Suprapubic skin (tissue), 4 donors: ENCODE measurements at places on chromosomes 7 and 10. TPM values are rescaled to one million over a fixed set of nuclear protein-coding genes. Genes with fewer than 3 reads are reported as not detected.

The CFTR gene
- total RNA-seq: 3.4 TPM

The ITIH2 gene
- total RNA-seq: not detected

The FRMD4A gene
- total RNA-seq: 43.9 TPM

The KIAA1217 gene
- total RNA-seq: 73.5 TPM

The AMZ1 gene
- not detected for total RNA-seq

GRCh38 chr7:84637568-84638338 lies 443.2 kb upstream of the SEMA3A start:
- no peak for DNase-seq

DNA sequence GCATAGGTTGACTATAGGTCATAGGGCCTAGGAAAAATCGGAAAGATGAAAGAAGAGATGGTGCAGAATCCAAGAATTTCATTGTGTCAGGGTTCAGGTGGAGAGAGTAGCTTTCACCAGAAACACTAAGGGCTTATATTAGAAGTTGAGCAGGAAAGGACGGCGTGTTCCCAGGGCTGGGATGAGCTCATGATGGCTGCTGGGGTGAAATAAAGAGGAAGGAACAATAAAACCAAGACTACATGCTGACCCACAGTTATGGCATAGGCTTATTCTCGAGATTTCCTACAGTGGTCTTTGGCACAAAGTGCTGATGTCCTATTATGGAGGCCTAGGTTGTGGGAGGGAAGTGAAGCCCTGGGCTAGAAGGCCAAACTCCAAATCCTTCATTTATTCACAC lies 195.8 kb downstream of the PTEN start:
- no peak for DNase-seq

- no peak for DNase-seq
Observed at GRCh38 chr7:154844499-154844898, 158.4 kb downstream of the PAXIP1 start.

DNA sequence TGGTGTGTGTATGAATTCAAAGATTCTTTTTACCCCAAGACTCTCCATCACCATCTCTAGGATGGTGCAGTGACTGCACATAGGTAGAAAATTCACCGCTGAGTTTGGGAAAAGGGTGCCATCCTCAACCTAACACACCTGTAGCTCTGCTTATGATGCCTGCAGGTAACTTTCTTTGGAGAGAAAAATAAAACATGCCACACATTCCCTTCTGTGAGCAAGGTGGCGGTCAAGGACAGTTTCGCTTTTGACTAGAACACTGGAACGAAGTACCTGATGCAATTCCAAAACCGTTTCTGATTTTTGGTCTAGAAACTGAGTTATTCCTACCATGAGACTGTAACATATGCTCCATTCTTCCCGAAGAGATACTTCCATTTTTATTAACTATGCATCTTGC lies 205.6 kb downstream of the FGFR2 start:
- DNase-seq: no peak

DNA sequence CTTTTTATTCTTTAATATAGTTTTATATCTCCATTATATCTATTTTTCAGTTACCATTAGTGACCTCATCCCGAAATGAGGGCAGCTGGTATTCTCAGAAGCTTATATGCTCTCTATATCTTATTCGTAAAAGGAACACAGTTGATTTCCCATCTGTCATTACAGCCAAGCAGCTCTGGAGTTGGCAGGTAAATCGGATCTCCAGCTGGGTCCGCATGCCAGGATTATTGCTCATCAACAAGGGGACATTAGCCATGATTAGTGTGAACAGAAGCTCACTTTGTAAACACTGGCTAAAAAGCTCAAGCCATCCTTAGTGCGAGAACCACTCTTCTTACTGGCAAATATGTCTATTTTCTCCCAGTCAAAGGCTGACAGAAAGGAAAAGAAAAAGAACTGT lies 180.3 kb downstream of the NPSR1 start:
- no peak for DNase-seq

DNA sequence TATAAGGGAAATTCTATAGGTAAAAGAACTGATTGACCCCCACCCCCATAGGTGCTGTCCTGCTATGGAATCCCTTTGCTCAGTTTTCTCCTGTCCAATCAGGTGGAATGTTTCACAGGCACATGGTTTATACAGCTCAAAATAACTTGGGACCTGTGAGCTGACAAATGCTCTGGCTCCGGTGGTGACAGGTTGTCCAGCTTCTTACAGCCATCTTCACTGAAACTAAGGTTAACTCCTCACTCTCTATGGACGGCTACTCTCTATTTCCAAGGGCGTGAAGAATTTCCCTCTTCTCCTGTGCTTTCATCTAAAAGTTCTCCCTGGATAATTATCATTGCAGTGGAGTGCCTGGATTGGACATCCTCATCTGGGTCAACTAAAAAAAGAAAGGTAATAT lies at the start of gene MYPN:
Gene MYPN, plus strand, starts transcription at position 158 of the 400 bp plus-strand sequence. CDS start 11,951 bp downstream, outside the sequence.
- no peak for DNase-seq

DNA sequence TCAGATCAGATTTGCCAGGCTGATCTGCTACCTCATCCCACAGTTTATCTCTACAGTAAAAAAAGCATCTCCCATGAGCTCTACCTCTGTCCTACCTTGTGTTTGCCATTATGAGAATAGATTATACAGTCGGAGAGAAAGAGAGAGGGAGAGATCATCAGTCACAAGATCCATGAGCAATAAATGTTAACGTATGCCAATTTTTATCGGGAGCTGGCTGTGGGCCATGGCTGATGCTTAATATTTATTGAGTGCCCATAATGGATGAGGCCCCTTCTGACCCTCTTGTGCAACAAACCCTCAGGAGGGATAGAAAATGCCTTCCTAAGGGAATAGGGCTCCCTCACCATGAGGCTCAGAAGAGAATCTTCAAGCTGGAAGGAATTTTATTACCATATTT lies 52.8 kb downstream of the C10orf90 start:
- no peak for DNase-seq

- no peak for DNase-seq
Observed at GRCh38 chr7:92758796-92759431, 77.5 kb downstream of the CDK6 start.

GRCh38 chr10:129465796-129466702 lies 992 bp upstream of the MGMT start:
- DNase-seq: no peak

DNA sequence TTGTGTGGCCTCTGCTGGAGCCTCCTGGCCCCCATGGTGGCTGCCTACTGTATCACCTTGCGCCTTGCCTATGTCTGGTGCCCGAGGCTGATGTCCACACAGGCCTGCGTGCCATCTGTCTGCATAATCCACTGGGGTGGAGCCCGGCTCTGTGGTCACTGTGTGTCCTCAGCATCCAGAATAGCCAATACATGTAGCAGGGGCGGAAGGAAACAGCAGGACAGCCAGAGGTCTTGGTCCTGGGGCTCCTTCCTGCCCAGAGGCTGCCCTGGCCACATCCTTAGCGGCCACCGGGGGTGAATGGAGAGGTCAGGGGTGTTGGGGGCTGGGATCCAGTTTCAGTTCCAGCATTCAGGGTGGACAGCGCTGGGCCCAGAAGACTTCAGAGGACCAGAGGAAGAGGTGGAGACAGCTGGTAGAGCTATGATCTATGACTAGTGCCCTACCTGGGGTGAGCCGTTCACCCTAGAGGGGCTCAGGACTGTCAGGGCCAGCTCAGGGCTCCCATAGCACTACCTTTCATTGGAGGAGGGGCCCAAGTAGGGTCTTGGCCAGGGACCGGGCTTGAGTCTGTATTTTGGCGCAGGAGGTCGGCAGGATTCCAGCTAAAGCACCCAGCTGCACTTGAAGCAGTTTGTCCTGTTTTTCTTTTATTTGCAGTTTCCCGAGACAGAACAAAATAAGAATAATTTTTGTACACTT lies 15.9 kb downstream of the YKT6 start:
- no peak for DNase-seq

DNA sequence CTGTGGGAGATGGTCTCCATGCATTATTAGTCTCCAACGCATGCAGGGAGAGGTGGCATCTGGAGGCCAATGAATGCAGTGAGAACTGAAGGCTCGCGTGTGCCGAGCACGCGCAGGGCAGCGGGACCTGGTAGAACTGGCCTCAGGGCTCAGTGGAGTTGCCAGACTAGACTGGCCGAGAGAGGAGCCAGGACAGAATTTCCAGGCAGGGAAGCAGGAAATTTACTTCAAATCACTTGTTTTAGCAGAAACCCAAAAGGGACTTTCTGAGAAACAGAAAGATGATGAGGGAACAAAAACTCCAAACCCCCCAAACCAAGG lies 311.0 kb upstream of the IMMP2L start:
- no peak for DNase-seq

DNA sequence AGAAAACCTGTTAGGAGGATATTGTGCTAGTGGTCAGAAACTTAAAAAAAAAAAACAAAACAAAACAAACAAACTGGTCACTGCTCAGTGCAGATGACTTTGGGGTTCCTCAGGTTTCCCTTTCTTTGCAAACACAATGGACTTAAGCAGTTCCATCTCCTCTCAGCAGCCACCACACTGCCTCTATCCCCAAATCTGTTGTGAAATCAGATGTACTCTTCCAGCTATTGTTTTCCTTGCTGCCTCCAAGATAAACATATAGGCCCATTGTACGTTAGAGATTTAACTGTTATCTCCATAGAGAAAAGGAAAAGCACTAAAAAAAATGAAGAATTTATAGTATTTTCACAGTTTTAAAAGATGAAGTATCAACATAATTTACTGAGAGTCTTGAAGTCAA lies 147.1 kb downstream of the MPP7 start:
- DNase-seq: no peak

GRCh38 chr7:103764901-103765300 lies 224.6 kb downstream of the RELN start:
- no peak for DNase-seq

DNA sequence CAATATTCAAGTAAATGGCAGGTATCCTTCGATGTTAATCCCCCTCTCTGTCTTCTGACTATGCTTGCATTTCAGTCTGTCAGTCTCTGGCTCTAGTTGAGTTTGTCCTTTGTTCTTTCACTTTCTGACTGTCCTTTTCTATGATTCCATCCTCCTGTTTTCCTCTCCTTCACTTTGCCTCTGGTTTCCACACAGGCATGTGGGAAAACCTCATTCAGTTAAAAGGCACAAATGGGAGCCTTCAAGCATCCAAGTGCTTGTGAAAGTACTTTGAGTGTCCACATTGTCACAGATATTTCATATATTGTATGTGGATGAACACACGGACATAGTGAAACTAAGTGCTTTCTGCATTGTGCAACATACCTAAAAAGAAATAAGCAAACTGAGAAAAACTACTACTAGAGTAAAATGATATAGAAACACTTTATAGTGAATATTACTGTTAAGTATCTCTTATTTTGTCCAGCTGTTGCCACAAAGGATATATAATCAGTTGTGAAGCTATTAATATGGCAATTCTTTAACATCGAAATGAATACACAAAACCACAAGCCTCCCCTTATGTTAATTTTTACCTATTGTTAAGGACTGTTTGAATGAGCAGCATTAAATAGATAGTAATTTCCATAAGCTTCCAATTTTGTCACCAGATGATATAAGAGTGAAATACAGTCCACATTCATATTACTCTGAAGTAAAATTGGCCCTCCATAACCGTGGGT lies 71.7 kb downstream of the NRBF2 start:
- DNase-seq: no peak

DNA sequence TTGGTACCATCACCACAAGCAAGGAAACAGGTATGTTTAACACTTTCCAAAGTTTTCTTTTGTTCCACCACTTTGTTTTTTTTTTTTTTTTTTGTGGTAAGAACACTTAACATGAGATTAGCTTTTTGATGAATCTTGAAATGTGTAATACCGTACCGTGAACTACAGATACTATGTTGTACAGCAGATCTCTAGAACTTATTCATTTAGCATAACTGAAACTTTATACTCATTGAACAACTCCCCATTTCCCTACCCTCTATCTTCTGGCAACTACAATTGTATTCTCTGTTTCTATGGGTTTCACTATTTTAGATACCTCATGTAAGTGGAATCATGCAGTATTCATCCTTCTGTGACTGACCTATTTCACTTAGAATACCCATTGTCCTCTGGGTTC lies 162.7 kb upstream of the ITGB1 start:
- no peak for DNase-seq

DNA sequence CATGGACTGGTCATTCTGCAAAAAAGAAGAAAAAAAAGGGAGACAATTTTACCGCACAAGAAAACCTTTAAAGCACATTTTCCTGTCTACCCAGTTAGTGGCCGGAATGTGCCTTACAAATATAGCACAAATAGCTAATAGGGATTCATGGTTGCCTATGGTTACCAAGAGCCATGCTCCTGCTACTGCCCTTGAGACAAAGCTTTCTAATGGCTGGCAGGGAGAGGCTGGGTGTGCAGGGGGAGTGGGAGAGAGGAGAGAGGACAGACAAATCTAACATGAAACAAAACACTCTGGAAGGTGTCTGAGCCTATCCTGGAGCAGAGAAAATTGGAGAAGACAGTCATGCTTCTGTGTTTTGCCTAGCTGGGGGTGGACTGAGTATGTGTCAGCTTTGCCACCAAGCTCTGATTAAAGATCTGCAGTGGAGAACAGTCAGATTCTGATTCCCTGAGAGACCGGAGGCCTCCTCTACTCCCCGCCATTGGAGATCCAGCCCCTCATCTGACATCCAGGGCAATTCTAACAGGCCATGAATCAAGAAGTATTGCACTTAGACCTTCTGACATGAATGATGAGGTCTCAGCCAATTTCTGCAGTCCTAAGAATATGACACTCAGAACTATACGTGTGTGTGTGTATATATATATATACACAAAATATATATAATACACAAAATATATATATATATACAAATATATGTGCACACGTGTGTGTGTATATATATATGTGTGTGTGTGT lies 80.2 kb downstream of the PRTFDC1 start:
- no peak for DNase-seq

DNA sequence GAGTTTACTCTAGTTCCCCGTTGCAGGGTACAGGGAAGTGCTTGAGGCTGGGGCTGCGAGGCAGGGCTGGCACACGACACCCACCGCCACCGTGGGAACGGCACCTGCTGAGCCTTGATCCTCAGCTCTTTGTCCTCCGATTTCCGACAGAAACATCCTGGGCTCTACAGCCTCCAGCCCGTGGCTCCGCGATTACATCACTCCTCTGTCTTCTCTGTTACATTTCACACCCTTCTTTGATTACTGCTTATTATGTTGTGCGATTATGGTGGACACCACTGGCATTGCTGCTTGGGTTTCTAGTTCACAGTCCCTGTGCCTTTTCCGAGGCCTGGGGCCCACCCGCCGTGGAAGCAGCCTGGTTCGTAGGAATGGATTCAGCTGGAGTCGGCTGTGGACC lies 26.9 kb downstream of the FKBP6 start:
- no peak for DNase-seq
